ENCODE measurements at places on chromosomes 13 and 19.

- DNase-seq, result no peak
These were observed 36.9 kb downstream of the ELL start for GRCh38 chr19:18484992-18485391.

GRCh38 chr13:113639616-113640262 is 18.3 kb downstream of the ATP4B start:
- no peak for DNase-seq

GRCh38 chr13:36395280-36395679 is 37.0 kb upstream of the CCNA1 start:
- DNase-seq, result no peak

DNA sequence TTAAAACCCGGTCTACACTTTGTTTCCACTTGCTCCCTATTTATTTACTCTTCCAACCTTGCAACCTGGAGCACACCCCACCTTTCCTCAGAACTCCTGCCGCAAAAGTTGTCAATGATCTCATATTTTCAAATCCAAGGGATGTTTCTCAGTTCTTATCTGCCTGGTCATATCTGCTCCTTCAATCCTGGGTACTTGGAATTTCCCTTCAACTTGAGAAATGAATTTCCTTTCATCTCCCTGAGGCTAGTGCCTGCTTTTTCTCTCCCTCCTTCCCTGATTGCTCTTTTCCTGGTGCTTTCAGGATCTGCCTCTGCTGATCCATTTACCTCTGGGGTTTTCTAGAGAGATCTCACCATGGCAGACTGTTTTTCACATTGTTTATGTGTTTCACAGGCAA is 154.8 kb upstream of the IRS2 start:
- no peak for DNase-seq

- DNase-seq, result no peak
These were observed 1.0 kb downstream of the MBOAT7 start for GRCh38 chr19:54188215-54188871.

- DNase-seq, result no peak
These were observed 727 bp downstream of the CNMD start for GRCh38 chr13:52738719-52739467.

DNA sequence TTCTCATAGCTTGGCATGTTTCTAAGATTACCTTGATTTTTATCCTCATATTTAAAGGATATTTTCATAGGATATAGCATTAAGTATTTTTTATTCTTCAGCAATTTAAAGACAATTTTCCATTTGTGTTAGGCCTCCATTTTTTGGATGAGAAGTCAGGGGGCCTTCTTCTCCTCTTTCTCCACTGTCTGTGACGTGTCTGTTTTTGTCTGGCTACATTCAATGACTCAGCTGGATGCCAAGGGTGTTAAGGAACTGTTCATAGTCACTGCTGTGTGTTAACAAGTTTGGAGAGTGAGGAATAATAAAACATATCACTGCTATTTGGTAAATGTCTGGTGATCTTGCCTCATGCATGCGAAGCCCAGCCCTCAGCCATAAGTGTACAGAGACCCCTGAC is 36.4 kb downstream of the ZNF582 start:
- no peak for DNase-seq

DNA sequence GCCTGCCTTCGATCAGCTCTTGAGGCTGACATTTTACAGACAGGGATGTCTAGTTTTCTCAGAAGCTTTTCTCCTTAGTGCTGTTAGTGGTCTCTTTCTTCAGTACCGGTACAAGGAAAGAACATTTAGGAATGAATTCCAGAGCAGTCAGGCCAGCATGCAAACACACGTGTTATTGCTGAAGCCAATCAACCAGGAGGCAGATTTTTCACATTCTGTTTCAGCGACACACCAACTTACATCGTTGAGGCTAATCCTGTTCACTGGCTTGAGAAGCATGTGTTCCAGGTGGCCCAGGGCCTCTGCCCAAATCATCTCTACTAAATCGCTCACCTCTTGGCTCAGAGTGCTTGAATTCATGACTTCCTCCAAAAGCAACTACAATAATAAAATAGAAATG is 19.2 kb downstream of the PARP4 start:
- DNase-seq, result no peak

- DNase-seq, result no peak
These were observed 4.4 kb upstream of the LTBP4 start for GRCh38 chr19:40596608-40597328.

GRCh38 chr19:57248646-57249045 is 8.2 kb downstream of the ZNF805 start:
- DNase-seq, result no peak

- no peak for DNase-seq
These were observed 61.1 kb upstream of the FAM216B start for GRCh38 chr13:42720113-42720857.

GRCh38 chr13:42367831-42368230 is 95.9 kb downstream of the AKAP11 start:
- no peak for DNase-seq

DNA sequence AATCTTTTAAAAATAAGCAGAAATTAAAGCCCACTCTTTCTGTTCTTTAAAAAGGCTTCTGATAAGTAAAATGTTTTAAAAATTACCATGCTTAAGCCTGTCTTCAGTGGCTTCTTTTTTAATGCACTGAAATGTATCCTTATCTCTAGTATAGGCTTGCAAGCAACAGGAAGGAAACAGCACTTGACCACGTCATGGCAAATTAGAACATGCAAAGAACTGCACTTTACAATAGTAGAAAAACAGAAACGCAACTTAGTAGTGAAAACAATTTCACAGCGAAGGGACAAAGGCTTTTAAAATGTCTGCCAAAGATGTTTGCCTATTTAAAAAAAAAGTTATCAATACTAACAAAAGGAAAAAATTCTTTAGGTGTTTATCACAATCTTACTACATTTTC is 36.3 kb downstream of the ELF1 start:
- DNase-seq, result peak; percentile 57

DNA sequence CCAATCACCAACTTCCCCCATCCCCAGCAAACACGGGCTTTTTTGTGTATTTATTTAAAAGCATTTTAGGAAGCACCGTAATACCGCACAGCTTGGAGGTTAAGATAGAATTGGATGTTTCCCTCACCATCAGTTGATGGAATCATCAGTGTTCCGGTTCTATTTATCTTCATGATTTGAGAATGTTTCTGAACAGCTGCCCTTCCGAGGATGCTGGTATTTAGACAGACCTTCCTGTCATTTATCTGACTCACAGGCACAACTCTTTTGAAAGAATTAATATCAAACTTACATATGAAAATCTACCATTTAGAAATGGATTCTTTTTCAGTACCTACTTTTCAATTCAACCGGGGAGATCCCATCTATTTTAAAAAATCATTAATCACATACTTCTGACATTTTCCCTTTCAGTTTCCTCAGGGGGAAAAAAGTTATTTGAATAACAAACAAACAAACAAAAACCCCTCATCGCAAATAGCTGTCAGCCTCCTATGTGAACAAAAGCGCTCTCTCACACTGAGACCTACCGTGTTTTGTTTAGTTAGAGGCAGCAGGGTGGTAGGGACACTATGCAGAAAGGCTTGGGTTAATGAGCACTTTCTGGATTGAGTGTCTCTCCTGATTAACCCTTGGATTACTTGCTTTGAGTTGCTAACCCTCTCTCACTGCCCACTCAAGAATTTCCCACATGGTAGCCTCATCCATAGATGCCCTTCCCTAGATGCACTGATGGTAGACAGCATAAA is 189.3 kb downstream of the TM9SF2 start:
- no peak for DNase-seq

DNA sequence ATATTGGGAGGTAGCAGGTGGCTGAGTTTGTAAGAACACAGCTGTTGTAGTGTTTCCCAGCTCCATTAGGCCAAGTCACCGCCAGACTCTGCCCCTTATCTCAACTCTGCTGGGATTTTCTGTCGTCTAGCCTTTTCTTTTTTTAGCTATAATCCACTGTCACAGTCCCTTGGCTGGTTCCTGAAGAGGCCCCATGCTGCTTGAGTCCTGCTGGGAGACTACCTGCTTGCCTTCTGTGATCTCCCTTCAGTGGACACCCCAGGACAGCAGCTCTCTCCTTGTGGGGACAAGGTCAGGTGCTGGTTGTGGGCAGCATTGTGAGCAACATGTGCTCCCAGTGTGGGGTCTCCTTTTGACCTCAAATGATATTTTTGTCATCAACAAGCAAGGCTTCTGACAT is 195.0 kb upstream of the ATXN8OS start:
- no peak for DNase-seq

GRCh38 chr13:40438999-40439797 is 227.2 kb downstream of the FOXO1 start:
- no peak for DNase-seq

GRCh38 chr13:109145631-109146030 is 516.2 kb downstream of the MYO16 start:
- no peak for DNase-seq

GRCh38 chr19:15124572-15125231 is 17.5 kb downstream of the SYDE1 start:
- peak; percentile 8 for DNase-seq

GRCh38 chr13:50226515-50227155 is 211.4 kb downstream of the KCNRG start:
- DNase-seq, result no peak

DNA sequence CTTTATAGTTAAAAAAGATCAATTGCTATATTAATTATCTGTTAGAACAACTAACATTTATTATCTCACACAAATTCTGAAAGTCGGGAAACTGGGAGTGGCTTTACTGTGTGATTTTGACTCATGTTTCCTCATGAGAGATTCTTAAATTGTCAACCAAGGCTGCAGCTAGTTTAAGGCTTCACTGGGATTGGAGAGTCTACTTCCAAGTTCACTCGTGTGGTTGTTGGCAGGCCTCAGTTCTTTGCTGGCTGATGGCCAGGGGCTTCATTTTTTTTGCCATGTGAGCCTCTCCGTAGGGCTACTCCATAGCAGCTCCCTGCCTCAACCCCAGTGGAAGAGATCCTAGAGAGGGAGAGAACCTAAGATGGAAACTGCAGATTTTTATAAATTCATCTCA is 24.5 kb upstream of the LPAR6 start:
- peak; percentile 36 for DNase-seq

DNA sequence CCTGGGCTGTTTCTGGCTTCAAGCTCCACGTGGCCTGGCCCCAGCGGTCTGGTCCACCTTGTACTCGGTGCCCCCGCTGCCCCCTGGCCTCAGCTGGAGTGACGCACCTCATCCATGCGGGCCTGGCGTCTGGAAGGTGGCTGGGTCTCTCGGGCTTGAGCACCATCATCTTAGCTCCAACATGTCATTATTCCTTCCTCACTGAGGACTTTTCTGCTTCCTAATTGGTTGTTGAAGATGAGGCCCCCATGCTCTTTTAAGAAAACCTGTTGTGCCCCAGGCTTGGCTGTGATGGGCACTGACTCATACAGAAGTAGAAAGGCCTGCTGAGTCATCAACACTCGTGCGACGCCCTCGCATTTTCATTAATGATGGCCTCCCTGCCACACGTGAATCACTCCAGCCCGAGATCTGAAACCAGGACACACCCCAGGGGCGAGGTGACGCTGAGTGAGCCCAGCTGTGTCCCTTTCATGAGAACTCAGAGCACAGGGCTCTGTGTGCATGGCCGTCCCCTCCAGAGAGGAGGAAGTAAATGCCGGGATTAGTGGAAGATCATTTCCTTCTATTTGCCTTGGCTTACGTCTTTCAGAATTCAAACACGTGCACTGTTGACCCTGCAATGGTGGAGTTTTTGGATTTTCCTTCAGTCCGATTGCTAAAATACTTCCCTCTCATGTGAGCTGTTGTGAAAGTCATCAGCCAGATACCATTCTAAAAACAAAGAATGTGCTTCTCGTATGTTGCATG is 14.0 kb upstream of the GJA3 start:
- peak; percentile 89 for DNase-seq

GRCh38 chr13:110113284-110113764 is 193.6 kb downstream of the COL4A1 start:
- no peak for DNase-seq

DNA sequence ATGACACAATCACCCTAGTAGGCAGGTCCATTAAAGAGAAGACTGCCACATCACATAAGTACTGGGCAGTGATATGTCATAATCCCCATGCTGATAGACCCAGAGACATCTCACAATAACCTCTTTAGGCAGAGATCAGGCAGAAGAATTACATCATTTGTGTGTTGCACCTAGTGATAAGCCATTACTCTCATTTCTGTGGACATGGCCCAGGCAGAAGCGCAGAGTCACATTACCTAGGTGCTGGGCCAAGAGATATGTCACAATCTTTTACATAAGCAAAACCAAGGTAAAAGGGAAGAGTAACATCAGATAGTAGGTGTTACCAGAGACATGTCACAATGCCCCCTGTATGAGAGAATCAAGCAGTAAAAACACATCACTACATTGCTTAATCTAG is 71.9 kb downstream of the ZNF726 start:
- no peak for DNase-seq

DNA sequence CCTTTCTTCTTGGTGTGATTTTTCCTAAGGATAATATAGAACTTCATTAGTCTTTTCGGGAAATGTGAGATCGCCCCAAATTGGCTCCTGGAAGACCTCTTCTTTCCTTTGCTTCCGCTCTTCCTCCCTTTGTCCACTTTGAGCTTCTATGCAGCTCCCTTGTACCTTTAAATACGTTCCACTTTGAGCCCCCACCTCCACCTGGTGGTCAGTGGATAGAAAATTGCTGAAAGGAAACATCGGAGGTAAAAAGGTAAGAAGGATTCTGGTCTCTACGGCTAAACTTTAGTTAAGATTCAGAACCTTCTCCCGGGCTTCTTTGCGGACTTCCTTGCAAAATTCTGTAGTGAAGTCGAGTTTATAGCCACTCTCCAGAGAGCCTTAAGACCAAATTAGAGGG is 55.0 kb upstream of the TM9SF2 start:
- no peak for DNase-seq
